Suprapubic skin (tissue), 4 donors: ENCODE measurements at places on chromosomes 5 and 9. TPM values are rescaled to one million over a fixed set of nuclear protein-coding genes. Genes with fewer than 3 reads are reported as not detected.

Gene DHFR
- total RNA-seq: 4.9 TPM

GRCh38 chr9:118423721-118424120 lies 719.5 kb downstream of the TLR4 start:
- no peak for DNase-seq

GRCh38 chr5:122063836-122064235 lies 14.2 kb downstream of the LOX start:
- no peak for DNase-seq

Gene LEAP2
- total RNA-seq: 0.21 TPM
